ENCODE measurements at places on chromosomes 7 and 10. TPM values are rescaled to one million over a fixed set of nuclear protein-coding genes. Genes with fewer than 3 reads are reported as not detected.

The ACSL5 gene
- not detected for total RNA-seq

The GRM3 gene
- total RNA-seq = not detected

GRCh38 chr7:65342723-65343629 lies 30.7 kb upstream of the ZNF92 start:
- no peaks in the 10 kb centered on the region for H3K27me3 ChIP-seq
- H3K4me1 ChIP-seq = no peaks in the 10 kb centered on the region
- H3K36me3 ChIP-seq = peaks cover 3% of the 10 kb centered on the region
- no peak for DNase-seq
- H3K27ac ChIP-seq = no peak overlapping the region
- H3K4me3 ChIP-seq = no peak overlapping the region

DNA sequence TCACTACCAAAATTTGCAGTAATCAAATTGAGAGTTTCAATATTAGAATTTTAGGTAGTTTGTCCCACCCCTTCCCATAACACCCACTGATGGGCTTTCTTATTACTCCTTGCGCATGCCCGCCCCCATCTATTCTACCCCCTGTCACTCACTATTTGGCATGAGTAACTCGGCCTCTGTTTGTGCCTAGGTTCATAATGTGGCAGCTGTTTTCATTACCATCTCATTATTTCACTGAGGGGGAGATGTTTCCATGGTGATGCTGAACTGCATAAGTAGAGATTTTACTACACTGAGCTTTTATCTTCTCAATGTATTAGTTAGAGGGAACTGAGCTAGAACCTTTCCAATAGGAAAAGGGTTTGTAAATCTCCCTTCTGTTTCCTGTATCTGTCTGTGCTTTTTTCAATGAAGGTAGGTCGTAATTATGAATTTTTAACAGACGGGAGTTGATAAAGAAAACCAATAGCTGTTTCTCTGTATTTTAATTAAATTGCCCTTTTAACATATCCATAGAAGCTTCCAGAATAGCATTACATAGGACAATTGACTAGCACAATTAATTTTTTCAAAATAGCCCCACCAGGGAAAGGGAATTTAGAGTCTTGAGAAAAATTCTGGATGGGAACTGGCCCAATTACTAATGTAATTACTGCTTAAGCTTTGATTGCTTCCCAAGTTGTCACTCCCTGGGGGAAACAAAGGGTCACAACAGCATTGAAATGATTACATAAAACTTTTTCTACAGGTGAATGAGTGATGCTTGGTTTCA lies 33.4 kb downstream of the PRPS1L1 start:
- no peak overlapping the region for H3K4me3 ChIP-seq
- H3K36me3 ChIP-seq = no peaks in the 10 kb centered on the region
- no peak overlapping the region for H3K27ac ChIP-seq
- H3K27me3 ChIP-seq = no peaks in the 10 kb centered on the region
- peaks cover 2% of the 10 kb centered on the region for H3K4me1 ChIP-seq

GRCh38 chr7:154302380-154302779 lies 250.2 kb downstream of the DPP6 start:
- H3K4me3 ChIP-seq = no peak overlapping the region
- DNase-seq = no peak
- no peaks in the 10 kb centered on the region for H3K4me1 ChIP-seq
- H3K27me3 ChIP-seq = no peaks in the 10 kb centered on the region

DNA sequence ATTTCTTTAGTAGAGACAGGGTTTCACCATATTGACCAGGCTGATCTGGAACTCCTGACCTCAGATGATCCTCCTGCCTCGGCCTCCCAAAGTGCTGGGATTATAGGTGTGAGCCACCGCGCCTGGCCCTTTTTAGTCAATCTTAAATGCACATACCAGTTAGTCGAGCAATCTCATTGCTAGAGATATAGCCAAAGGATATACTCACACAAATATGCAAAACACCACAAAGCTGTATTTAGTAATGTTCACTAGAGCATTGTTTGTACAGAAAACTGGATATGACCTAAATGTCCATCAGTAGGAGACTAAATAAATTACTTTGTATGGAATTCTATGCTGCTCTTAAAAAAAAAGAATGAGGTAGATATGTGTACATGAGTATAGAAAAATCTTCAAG lies 24.5 kb upstream of the IL6 start:
- no peaks in the 10 kb centered on the region for H3K27me3 ChIP-seq
- H3K4me3 ChIP-seq = no peak overlapping the region
- no peaks in the 10 kb centered on the region for H3K4me1 ChIP-seq

- H3K4me3 ChIP-seq = no peak overlapping the region
- no peak for DNase-seq
- H3K27ac ChIP-seq = no peak overlapping the region
- no peaks in the 10 kb centered on the region for H3K27me3 ChIP-seq
Observed at GRCh38 chr10:121059351-121059750, 208.2 kb downstream of the WDR11 start.

- no peak overlapping the region for H3K4me3 ChIP-seq
- no peaks in the 10 kb centered on the region for H3K4me1 ChIP-seq
- DNase-seq = no peak
- H3K27me3 ChIP-seq = peaks cover 4% of the 10 kb centered on the region
- H3K27ac ChIP-seq = no peak overlapping the region
Observed at GRCh38 chr7:531777-532176, 12.1 kb upstream of the PDGFA start.

Data from glutamatergic neuron (in vitro differentiated cells).